ENCODE measurements at places on chromosomes 2 and 18.

DNA sequence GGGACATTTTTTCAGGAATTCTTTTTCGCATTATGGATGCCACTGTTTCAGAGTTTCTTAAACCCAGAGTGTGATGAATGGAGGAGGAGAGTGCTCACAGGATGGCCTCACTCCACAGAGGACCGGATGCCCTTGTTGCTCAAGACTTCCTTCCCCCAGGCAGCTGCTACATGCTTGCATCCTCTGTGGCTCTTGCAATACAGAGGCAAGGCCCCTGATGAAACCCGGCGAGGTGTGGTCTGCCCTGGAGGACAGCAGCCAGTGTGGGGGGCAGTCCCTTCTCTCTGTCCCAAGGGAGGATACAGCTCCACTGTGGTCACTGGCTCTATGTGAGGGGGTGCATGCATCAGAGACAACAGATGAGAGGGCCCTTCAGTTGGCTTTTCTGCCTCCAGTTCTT is 109.6 kb downstream of the SH3RF3 start:
- no peak for DNase-seq

DNA sequence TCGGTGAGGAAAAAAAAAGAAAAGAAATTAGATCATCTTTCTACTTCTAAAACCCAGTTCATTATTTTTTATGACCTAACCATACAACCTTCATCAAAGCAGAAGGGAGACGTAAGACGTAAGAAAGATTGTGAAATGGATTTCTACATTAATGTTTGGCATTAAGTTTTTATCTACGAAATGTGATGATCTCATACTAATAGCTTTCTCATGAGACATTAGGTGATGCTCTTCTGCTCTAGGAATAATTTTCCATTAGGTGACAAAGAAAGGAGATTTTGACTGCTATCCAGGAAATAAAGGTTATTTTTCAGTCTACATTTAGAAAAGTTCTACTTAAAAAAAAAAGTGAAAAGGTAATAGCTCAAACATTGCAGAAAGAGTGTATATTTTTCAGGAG is 748.6 kb downstream of the ERBB4 start:
- DNase-seq, result no peak

DNA sequence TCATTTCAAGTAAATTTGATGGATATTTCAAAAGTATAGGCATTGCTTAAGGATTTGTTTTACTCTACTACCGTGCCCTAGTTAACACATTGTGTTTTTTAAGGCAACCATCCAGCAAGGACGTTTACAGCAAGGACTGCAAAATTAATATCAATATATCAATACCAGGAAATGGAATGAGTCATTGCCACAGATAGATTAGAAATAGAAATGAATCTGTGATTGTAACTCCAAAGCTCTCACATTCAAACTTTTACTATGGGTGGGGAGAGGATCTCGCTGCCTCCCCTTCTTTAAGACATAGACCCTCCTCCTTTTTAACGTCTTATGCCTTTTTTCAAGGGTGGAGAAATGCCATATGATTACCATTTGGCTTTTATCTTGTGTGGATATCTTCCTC is 3.8 kb downstream of the CD28 start:
- no peak for DNase-seq

DNA sequence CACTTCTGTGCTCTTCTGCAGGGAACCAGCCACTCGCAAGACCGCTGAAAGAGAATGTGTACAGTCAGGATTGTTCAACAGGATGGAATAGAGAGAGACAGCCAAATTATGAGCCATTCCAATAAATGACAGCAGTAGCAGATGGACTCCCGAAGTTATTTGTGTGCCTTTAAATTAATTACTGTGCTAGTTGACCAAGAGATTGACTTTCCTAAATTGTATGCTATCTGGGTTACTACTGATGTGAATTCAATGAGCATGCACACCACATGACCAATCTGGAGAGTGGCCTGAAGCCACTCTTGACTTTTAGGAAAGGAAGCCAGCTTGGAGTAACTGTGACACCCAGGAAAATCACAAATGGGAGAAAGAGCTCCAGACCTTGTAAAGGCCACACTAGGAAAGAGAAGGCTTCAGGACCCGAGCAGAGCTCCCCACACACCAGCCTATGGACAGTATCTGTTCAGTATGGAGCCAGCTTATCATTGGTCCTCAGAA is 52.8 kb downstream of the CHMP3 start:
- DNase-seq, result no peak

GRCh38 chr2:48734576-48735303 is 20.8 kb downstream of the LHCGR start:
- no peak for DNase-seq

GRCh38 chr2:106704798-106705197 is 181.2 kb downstream of the ST6GAL2 start:
- DNase-seq, result no peak

GRCh38 chr2:136664713-136665405 is 100.5 kb upstream of the THSD7B start:
- DNase-seq, result no peak

DNA sequence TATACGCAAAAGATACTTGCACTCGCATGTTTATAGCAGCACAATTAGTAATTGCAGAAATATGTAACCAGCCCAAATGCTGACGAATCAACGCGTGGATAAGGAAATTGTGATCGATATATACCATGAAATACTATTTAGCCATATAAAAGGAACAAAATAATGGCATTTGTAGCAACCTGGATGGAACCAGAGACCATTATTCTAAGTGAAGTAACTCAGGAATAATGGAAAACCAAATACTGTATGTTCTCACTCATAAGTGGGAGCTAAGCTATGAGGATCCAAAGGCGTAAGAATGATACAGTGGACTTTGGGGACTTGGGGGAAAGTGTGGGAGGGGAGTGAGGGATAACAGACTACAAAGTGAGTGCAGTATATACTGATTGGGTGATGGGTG is 1008.0 kb upstream of the CRIM1 start:
- DNase-seq, result no peak

DNA sequence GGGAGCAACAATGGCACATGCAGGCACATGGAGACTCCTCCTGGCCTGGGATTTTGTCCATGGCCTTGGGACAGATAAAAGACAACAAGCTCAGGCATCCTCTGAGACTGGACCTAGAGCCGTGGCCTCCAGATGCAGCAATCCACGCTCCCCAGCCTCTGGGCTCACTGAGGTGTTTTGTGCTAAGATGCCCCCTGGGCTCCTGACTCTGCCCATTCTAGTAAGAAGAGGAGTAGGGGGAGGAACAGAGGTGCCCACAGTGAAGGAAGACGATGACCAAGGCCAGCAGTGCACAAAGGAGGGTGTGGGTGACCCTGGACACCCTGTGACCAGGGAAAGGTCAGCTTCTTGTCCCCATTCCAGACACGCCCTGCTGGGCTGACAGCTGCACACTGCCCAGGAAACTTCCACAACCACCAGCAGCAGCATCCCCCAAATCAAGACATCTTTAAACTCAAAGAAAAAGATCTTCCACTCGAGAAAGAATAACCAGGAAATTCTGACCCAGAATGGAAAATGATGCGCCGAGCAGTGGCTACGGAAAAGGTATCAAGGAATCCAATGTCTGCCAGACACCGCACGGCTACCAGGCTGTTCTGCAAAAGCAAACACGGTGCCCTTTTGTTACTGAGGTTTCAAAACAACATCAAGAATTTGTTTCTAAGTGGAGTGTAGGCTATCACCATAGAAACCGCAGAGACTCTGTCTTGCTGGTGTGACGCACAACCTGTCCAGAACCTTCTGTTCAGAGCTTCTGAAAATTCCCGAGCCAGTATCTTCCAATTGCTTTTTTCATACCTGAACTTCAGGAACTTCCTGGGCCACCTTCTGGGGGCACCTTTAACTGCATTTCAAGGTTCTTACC is 65.5 kb downstream of the ZNF516 start:
- DNase-seq, result no peak

GRCh38 chr2:43133708-43134570 is 92.5 kb downstream of the ZFP36L2 start:
- peak; percentile 14 for DNase-seq

GRCh38 chr18:36589857-36590543 is 238.8 kb downstream of the TPGS2 start:
- no peak for DNase-seq

- no peak for DNase-seq
Measured at GRCh38 chr2:189661957-189662321, 680 bp downstream of the ASNSD1 start.

DNA sequence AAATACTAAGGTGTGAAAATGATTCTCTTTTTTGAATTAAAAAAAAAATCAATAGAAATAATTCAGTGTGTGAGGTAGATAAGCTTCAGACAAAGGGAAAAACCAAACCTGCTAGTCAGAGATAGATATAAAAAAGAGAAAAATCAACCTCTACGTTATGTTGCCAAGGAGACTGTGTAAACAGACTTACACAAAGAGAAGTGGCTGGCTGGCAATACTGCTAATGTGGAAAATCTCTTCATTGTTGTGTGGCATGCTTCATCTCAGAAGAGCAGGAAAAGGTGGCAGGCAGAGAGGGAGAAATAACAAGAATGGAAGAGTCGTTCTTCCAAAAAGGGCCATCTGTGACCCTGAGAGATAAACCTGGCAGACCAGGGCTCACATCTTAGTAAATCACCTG is 200.8 kb downstream of the SLC8A1 start:
- no peak for DNase-seq

GRCh38 chr2:42978175-42978886 is 185.9 kb upstream of the HAAO start:
- DNase-seq, result no peak

DNA sequence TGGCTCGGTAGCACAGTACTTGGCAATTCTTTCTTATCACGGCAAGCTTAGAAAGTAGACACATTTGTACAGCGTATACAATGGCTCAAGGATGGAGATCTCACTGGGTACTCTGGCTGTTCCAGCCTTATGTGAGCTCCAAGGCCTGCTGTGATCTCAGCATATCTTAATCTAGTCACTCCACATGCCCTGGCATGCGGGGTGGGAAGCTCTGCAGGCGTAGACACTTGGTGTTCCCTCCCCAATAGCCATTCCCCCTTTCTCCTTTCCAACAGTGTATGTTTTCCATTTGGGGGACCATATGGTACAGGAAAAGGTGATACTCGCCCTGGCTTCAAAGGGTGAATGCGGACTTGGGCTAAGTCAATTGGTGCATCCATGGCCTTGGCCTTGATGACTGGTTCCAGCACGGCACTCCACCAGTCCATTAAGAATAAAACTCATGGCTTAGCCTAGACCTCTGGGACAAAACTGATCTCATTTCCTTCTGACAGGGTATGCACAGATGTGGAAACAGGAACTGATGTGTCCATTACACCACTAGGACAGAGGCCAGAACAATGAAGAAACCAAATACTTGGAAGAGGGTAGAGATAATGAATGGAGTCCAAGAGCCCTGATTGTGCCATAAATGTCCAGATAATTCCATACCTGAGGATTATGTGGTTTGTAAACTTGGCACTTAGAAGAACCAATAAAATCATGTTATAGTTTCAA is 28.4 kb downstream of the TGIF1 start:
- no peak for DNase-seq

DNA sequence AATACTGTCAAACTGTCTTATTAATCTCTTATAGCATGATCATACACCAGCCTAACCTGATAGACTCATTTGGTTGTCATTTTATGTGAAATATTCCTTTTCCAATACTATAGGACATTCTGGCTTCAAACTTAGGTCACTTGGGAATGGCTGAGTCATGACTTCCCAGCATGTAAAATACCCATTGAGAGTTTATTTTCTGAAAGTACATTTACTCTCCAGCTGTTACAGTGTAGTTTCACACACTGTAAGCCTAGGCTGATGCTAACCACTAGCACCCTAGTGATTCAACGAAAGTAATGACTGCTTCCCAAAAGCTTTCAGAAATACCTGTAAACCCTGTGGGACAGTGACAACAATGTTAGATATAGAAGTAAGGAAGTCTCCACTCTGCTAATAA is 93.8 kb downstream of the FIGN start:
- no peak for DNase-seq

GRCh38 chr18:36762074-36762473 is 66.7 kb downstream of the TPGS2 start:
- DNase-seq, result no peak

GRCh38 chr2:167715932-167716331 is 531.5 kb downstream of the STK39 start:
- no peak for DNase-seq

DNA sequence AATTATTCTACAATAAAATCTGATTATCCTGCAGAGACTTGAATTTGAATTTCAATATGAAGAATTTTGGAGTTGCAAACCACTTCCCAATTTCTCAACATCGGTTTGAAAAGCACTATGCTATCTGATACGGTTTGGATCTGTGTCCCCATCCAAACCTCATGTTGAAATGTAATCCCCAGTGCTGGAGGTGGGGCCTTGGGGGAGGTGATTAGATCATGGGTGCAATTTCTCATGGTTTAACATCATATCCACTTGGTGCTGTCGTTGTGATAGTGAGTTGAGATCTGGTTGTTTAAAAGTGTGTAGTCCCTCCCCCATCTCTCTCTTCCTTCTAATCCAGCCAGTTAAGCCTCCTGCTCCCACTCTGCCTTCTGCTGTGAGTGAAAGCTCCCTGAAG is 205.7 kb downstream of the NBAS start:
- DNase-seq, result peak; percentile 22

Data from glutamatergic neuron (in vitro differentiated cells).